ENCODE measurements at places on chromosomes 5 and 9.

GRCh38 chr5:152271420-152271819 is 133.7 kb downstream of the NMUR2 start:
- DNase-seq, result no peak

- no peak for DNase-seq
Observed at GRCh38 chr5:55582256-55582655, 47.5 kb upstream of the PLPP1 start.

GRCh38 chr5:14250084-14250695 is 107.0 kb downstream of the TRIO start:
- DNase-seq, result no peak

- no peak for DNase-seq
Observed at GRCh38 chr9:21744841-21745240, 57.6 kb upstream of the MTAP start.

GRCh38 chr5:141680751-141681201 is 1.3 kb downstream of the ARAP3 start:
- DNase-seq, result no peak

- DNase-seq, result no peak
Observed at GRCh38 chr5:172219296-172219695, 25.3 kb downstream of the EFCAB9 start.

- DNase-seq, result no peak
Observed at GRCh38 chr5:22541037-22541436, 312.1 kb downstream of the CDH12 start.

- no peak for DNase-seq
Observed at GRCh38 chr5:171342362-171343111, 33.5 kb downstream of the TLX3 start.

- DNase-seq, result no peak
Observed at GRCh38 chr9:117414220-117414905, 494 bp downstream of the ASTN2 start.

DNA sequence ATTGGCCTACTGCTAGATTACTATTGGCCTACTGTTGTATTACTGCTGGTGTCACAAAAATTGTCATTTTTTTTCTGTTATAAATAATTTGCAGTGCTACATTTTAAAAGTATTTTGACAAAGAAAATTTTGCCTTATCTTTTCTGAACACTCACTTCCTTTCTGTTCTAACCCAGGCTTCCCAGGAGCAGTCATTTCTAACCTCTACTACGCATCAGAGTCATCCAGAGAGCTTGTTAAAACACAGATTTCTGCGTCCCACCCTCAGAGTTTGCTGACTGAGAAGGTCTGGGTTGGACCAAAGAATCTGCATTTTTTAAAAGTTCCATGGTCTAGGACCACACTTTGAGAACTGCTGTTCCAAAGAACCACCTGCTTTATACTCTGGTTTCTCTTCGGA is 306.1 kb downstream of the GLIS3 start:
- DNase-seq, result no peak

DNA sequence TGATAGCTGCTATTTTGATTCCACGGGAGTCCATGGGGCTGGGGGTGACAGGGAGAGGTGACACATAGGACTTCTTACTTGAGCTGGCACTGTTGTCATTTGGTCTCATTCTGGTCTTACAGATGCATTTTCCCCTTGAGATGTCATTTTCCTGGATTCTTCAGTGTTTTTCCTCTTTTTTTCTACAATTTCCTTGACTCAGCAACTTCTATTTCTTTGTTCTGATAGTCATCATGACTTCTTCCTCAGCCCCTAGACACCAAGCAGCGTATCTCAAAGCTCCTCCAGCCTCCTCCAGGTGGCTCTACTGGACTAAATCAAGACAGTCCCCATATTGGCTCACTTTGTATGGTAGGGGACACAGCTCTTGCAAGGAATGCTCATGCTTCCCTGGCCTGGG is 16.5 kb downstream of the LVRN start:
- no peak for DNase-seq

GRCh38 chr9:8845376-8845775 is 1045.8 kb upstream of the DMAC1 start:
- no peak for DNase-seq

DNA sequence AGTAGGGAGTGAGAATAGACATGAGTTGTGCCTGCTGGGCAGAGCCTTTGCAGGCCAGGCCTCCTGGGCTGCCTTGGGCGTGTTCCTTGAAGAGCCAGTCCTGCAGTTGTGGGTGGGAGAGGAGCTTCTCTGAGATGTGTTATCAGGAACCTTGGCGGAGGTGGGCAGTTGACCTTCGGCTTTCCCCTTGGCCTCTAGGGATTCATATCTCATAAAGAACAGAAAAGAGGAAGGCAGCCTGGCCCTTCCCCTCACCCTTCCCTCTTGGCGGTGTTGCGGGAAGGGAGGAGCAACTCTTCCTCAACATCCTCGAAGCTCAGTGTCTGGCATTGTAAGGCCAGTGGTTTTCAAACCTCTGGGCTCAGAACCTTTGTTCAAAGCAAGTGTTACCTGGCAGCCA is 59.2 kb downstream of the DAPK1 start:
- no peak for DNase-seq

GRCh38 chr9:108392877-108393276 is 462.9 kb downstream of the ACTL7B start:
- DNase-seq, result no peak

DNA sequence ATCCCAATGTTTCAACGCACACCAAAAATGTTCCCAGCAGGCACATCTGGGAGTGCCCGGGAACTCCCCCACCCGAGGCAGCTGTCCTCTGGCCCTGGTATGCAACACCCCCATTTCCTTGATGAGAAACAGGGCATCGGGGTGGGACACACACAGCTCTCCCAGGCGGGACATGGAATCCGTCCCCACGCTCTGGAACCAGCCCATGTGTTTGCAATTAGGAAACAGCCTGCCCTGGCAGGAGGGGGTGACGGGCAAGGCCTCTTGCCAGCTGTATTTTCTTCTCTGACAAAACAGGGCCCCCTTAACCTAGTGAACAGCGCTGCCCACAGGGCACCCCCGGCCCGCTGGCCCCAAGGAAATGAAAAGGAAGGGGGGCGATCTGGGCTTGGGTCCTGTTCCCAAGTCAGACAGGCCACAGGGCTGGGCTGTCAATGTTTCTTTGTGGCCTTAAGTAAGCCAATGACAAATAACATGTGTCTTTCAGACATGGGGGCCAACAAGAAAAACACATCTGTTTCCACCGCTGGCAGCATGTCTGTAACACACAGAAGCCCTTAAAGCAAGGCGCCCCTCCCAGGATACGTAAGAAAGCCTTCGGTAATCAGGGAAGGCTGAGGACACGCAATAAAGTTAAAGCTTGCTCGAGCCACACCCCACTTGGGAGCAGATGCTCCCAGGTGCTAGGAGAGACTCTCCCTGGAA is 125.3 kb downstream of the ROR2 start:
- DNase-seq, result no peak

- no peak for DNase-seq
Observed at GRCh38 chr9:23638011-23638410, 188.0 kb downstream of the ELAVL2 start.

DNA sequence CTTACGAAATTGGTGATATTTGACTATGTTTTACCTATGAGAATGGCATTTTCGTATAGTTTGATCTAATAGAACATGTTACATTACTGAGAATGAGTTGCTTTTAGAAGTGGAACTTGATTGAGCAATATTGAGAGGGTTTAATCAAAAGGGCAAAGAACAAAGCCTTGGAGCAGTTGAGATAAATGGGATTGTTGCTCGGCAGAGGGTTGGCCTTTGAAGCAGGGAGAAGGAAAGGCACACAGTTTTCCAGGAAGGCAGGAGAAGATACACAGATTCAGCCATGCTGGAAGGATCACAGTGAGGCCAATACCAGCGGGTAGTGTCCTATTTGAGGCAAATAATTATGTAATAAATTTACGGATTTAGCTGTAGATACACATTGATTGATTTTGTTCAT is 19.5 kb downstream of the MAN2A1 start:
- DNase-seq, result no peak

DNA sequence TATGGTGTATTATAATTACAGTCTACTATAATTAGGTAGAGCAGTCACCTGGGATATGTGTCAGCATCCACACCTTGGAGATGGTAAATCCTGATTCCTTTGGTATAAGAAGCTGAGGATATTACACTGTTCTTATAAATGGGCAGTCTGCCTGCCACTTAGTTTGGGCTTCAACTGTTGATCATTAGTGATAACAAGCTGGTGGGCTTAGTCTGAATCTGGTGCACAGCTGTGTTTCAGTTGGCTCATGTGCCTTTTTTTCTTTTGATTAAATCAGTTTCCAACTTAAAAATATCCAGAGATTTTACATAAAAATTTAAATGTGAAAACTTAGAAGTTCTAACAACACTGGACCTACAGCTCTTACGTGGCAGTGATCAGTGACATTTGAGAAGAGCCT is 21.2 kb downstream of the LVRN start:
- DNase-seq, result no peak

DNA sequence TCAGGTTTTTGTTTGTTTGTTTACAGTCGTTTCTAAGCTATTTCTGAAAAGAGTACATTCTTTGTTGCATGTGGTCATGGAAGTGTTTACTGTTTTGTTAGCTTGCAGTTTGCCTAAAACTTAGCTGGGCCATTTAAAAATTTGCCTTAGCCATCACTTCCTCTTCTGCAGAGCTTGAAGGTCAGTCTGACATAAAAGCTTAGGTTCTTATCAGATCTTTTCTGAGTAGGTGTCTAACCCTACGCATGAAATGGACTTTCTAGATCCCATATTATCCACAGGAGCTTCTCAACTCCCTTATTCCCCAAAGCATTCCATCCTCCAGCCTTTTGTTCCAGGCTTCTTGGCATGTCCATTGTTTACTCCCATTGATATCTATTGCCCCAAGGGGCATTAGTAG is 90.3 kb downstream of the AP3B1 start:
- DNase-seq, result no peak

DNA sequence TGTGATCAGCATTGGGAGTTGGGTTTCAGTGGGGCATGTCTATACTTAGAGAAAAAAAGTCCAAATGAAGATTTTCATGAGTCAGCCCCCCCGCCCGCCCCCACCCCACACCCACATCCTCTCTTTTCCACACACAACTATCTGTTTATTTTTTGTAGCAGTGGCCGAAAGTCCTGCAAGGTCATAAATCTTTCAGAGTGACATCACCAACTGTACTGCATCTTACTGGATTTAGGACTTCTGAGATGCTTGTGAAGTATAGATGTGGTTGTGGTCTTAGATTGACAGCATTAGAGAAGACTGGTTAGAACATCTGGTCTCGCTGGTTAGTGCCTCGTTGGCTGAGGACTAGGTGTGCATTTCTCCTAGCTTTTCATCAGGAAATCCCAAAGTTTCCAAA is 7.3 kb upstream of the ROPN1L start:
- no peak for DNase-seq

- no peak for DNase-seq
Observed at GRCh38 chr9:125752070-125752628, 5.0 kb downstream of the PBX3 start.

DNA sequence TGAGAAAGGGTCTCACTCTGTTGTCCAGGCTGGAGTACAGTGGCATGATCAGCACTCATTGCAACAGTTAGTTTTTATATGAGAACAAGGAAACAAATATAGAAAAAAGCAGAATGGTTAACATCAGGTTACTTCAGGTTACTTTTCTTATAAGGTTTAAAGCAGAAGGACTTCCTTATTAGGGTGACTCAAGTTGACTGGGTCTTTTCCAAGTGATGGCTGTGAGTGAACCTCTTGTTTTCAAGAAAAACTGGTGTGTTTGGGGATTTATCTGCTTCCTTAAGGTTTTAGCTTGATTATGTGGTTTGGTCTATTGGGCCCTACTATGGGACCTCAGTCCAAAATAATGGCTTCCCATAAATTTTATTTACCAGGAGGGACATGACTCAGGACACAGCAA is 99.2 kb downstream of the ARRDC3 start:
- DNase-seq, result no peak

- no peak for DNase-seq
Observed at GRCh38 chr5:124438026-124438902, 308.2 kb downstream of the ZNF608 start.

DNA sequence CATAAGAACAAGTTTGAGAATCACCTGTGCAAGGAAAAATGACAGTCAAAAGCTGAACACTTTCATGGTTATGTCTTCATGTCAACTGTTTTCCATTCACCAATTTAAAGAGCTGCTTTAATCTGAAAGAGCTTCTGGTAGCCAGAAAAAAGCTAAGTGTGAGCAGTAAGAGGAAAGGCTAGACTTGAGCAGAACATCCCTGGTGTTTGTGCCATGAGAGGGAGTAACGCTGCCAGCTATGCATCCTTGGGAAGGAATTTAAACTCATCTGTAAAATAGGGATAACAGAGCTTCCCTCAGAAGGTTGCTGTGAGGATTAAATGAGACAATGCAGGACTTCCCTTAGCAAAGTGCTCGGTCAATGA is 193.7 kb downstream of the MAPKAP1 start:
- no peak for DNase-seq

- DNase-seq, result no peak
Observed at GRCh38 chr5:96330530-96331140, 102.4 kb downstream of the PCSK1 start.

DNA sequence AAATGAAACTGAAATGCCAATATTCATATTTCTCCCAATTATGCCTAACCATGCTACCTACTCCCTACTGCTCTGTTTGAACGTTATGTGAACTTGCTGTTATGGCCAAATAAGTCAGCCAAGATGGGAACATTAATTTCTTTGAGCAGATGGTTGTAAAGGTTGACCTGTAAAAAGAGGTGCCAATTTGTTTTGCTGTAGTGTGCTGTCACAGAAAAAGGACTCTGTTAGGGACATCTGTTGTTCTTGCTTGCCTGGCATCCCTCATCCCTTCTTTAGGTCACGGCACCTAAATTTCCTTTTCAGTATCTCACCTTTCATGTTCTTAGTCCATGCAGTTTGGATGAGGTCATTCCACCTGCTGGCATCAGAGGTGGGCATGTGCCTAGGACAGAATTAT is 35.4 kb downstream of the GDNF start:
- no peak for DNase-seq

- no peak for DNase-seq
Observed at GRCh38 chr5:66344544-66344943, 200.4 kb downstream of the SREK1 start.

- DNase-seq, result no peak
Observed at GRCh38 chr5:149128023-149128875, 13.0 kb upstream of the ABLIM3 start.

DNA sequence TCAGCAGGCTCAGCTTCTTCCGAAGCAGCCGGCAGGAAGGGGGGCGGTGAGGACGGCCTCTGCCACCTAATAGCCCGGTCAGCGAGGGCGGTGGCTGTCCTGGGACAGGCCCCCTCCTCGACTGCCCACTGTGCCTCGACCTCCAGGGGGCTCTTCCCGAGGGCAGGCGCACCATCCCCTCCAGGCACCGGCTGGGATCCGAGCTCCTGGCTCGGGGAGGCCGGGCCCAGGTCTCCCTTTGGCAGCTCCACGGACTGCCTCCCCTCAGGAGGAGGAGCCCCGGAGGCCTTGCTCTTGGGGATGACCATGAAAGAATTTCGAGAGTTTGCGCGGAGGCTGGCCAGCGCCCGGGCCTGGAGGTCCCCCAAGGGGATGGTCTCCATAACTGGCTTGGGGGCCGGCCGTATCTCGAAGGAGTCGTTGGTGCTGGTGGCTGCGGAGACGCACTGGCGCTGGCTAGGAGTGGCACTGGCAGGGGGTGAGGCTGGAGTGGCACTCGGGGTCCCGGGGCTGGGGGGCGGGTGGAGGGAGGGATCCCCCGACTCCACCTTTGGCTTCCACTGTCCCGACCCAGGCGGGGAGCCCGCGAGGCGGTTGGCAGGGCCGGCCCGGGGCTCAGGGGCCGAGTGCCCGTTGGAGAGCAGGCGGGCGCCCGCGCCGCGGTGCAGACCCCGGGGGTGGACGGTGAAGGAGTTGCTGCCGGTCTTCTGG is 975 bp downstream of the TPRN start:
- no peak for DNase-seq

- DNase-seq, result no peak
Observed at GRCh38 chr5:111743988-111744387, 13.0 kb downstream of the NREP start.
